ENCODE measurements at places on chromosomes 16 and 17.

GRCh38 chr17:36705874-36706731 lies 104.7 kb downstream of the MRM1 start:
- no peak for DNase-seq
- no peak overlapping the region for H3K27ac ChIP-seq
- 0 out of 2 replicates have a peak, but pooled peaks cover 5% of the 10 kb centered on the region for H3K4me1 ChIP-seq
- H3K4me3 ChIP-seq, result no peak overlapping the region

GRCh38 chr17:78374189-78374588 lies 4.3 kb upstream of the PGS1 start:
- peak overlapping the region; percentile 44 for H3K27ac ChIP-seq
- H3K4me3 ChIP-seq, result no peak overlapping the region
- peaks cover 30% of the 10 kb centered on the region for H3K4me1 ChIP-seq
- no peaks in the 10 kb centered on the region for H3K36me3 ChIP-seq
- no peaks in the 10 kb centered on the region for H3K27me3 ChIP-seq
- peak; percentile 47 for DNase-seq

DNA sequence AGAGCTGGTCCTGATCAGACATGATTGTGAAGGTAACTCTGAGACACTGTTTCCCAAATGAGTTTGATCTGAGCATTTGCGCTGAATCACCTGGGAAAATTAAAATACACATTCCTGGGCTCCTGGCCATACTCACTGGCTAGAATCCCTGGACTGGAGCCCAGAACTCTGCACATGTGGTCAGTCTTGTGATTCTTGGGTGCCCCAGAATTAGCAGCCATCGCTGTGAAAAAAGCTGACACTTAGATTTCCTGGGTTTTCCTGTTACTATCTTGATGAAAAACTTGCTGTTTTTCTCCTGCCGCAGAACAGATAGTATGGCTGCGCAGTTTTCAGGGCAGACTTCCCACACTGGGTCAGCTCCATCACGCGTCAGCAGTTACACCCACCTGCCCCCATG lies 24.6 kb downstream of the NECAB2 start:
- H3K27ac ChIP-seq, result no peak overlapping the region
- H3K27me3 ChIP-seq, result peaks cover 21% of the 10 kb centered on the region
- H3K4me1 ChIP-seq, result peaks cover 14% of the 10 kb centered on the region
- no peak overlapping the region for H3K4me3 ChIP-seq

DNA sequence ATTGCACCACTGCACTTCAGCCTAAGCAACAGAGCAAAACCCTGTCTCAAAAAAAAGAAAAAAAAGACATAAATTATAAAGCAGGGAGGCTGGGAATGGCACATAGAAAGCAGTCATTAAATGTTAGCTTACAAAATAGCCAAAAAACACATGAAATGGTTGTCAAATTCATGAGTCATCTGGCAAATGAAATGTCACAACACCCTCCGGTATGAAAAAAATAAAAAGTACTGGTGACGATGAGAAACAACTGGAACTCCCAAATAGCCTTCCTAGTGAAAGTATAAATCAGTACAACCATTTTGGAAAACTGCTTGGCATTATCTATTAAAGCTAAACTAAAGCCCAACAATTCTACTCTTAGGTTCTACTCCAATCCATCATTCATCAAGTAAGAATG lies 3.5 kb upstream of the KATNB1 start:
- no peak overlapping the region for H3K27ac ChIP-seq
- H3K27me3 ChIP-seq, result no peaks in the 10 kb centered on the region
- H3K36me3 ChIP-seq, result no peaks in the 10 kb centered on the region
- H3K4me3 ChIP-seq, result no peak overlapping the region

GRCh38 chr16:85139881-85140339 lies 27.6 kb upstream of the CIBAR2 start:
- no peak overlapping the region for H3K27ac ChIP-seq
- peaks cover 15% of the 10 kb centered on the region for H3K4me1 ChIP-seq
- H3K36me3 ChIP-seq, result no peaks in the 10 kb centered on the region
- no peak overlapping the region for H3K4me3 ChIP-seq
- H3K27me3 ChIP-seq, result peaks cover 16% of the 10 kb centered on the region
- DNase-seq, result no peak

GRCh38 chr16:29009050-29009837 lies 24.4 kb downstream of the LAT start:
- no peaks in the 10 kb centered on the region for H3K36me3 ChIP-seq
- no peak overlapping the region for H3K27ac ChIP-seq
- H3K4me3 ChIP-seq, result no peak overlapping the region
- H3K27me3 ChIP-seq, result no peaks in the 10 kb centered on the region
- H3K4me1 ChIP-seq, result peaks cover 4% of the 10 kb centered on the region

- DNase-seq, result no peak
- H3K27me3 ChIP-seq, result no peaks in the 10 kb centered on the region
- H3K27ac ChIP-seq, result peak overlapping the region; percentile 98
- H3K36me3 ChIP-seq, result no peaks in the 10 kb centered on the region
- H3K4me1 ChIP-seq, result peaks cover 88% of the 10 kb centered on the region
Observed at GRCh38 chr17:17022456-17022855, 19.8 kb upstream of the MPRIP start.

- no peak overlapping the region for H3K27ac ChIP-seq
- H3K4me3 ChIP-seq, result no peak overlapping the region
- DNase-seq, result no peak
- peaks cover 40% of the 10 kb centered on the region for H3K27me3 ChIP-seq
Observed at GRCh38 chr17:28974451-28974850, 23.1 kb upstream of the PHF12 start.

DNA sequence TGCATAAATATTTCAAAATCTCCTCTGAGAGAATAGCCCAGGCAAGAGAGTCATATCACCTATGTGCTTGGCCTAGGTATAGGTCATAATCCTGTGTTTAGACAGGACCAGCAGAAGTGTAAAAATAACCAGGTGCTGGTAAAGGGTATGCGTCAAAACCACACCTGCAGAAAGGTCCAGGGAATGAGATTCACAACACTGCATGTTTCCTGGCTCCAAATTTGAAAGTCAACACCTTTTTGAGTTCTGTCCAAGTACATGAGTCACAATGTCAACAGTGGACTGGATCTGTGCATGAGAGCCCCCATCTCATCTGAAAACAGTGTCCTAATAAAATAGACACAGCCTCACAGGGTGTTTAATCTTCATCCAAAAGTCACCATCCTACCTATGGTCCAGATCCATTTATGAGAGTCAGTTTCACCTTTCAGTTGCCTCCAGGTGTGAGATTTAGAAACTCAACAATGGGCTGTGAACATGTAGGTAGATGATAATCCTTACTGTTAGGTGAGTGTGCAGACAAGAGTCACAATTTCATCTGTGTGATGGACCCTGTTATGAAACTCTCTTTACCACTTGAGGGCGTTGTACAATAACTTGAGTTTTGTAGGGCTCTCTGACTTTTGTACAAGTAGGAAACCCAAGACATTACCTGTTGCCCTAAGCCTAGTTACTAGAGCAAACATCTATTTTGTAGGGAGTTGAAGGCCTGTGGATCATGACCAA lies 2100.7 kb downstream of the TP53TG3F start:
- DNase-seq, result peak; percentile 37
- no peaks in the 10 kb centered on the region for H3K4me1 ChIP-seq
- H3K27me3 ChIP-seq, result no peaks in the 10 kb centered on the region
- no peak overlapping the region for H3K4me3 ChIP-seq

- no peaks in the 10 kb centered on the region for H3K36me3 ChIP-seq
- H3K27ac ChIP-seq, result no peak overlapping the region
- DNase-seq, result no peak
- H3K27me3 ChIP-seq, result no peaks in the 10 kb centered on the region
- H3K4me1 ChIP-seq, result peaks cover 25% of the 10 kb centered on the region
- no peak overlapping the region for H3K4me3 ChIP-seq
Observed at GRCh38 chr17:73071066-73071999, 21.2 kb downstream of the SLC39A11 start.

- no peaks in the 10 kb centered on the region for H3K36me3 ChIP-seq
- no peak overlapping the region for H3K27ac ChIP-seq
- no peak overlapping the region for H3K4me3 ChIP-seq
- H3K27me3 ChIP-seq, result no peaks in the 10 kb centered on the region
- H3K4me1 ChIP-seq, result peaks cover 1% of the 10 kb centered on the region
- DNase-seq, result no peak
Observed at GRCh38 chr16:72934636-72935403, 113.1 kb downstream of the ZFHX3 start.

DNA sequence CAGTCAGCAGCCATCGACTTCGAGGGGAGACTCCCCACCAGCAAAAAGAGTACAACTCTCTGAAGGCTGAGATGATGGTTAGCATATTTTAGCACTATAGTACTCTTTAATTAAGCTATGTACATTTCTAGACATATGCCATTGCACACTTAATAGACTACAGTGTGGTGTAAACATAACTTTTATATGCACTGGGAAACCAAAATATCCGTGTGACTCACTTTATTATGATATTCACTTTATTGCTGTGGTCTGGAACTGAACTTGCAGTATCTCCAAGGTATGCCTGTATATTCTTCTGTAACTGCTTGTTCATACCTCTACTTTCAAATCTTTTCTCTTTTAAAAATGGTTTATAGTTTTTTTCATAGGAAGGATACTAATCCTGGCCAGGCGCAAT lies 11.0 kb upstream of the NXPH3 start:
- no peak overlapping the region for H3K4me3 ChIP-seq
- H3K27ac ChIP-seq, result no peak overlapping the region
- H3K27me3 ChIP-seq, result no peaks in the 10 kb centered on the region
- H3K4me1 ChIP-seq, result 0 out of 2 replicates have a peak, but pooled peaks cover 6% of the 10 kb centered on the region
- H3K36me3 ChIP-seq, result no peaks in the 10 kb centered on the region

DNA sequence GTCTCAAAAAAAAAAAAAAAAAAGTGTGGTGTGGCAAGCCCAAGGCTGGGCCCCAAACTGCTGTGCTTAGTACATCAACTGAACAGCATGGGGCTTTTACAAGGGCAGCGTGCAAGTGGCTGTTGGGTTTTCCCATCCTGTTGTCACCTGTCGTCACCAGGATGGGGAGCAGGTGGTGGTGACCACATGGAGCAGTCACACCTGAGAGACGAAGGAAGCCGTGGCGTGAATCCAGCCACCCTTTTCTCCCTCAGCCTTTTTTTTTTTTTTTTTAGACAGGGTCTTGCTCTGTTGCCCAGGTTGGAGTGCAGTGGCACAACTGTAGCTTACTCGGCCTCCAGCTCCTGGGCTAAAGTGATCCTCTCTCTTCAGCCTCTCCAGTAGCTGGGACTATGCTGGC lies 4.1 kb upstream of the MRPL58 start:
- no peak for DNase-seq
- no peak overlapping the region for H3K27ac ChIP-seq
- peaks cover 24% of the 10 kb centered on the region for H3K4me1 ChIP-seq
- no peaks in the 10 kb centered on the region for H3K27me3 ChIP-seq

GRCh38 chr16:23408823-23409298 lies 44.1 kb downstream of the COG7 start:
- H3K4me3 ChIP-seq, result no peak overlapping the region
- no peaks in the 10 kb centered on the region for H3K27me3 ChIP-seq
- H3K27ac ChIP-seq, result no peak overlapping the region
- peaks cover 8% of the 10 kb centered on the region for H3K4me1 ChIP-seq
- DNase-seq, result no peak

- no peak overlapping the region for H3K4me3 ChIP-seq
- no peak for DNase-seq
- H3K27ac ChIP-seq, result peak overlapping the region; percentile 49
- no peaks in the 10 kb centered on the region for H3K27me3 ChIP-seq
- peaks cover 15% of the 10 kb centered on the region for H3K4me1 ChIP-seq
Observed at GRCh38 chr16:88314991-88315542, 67.7 kb upstream of the ZNF469 start.

DNA sequence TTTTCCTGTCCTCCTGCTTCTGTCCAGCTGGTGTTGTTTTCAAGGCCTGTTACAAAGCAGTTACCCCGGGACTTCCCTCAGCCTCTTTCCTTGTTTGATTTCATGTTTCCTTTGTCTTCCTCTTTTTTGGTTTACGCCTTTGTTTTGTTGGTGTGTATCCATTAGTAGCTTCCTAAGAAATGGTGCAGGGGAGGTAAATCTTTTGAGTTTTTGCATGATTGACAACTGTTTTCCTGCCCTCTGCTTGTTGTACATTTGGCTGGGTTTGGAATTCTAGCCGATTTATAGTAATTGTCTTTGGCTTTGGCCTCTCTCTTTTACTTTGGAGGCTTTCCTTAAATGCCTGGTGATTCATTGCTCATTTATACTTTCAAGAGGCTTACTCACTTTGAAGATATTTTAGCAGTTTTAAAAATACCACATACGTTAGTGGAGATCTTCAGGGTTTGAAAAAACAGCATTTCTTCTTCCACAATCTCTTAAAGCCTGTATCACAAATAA lies 32.8 kb downstream of the DNAH2 start:
- DNase-seq, result peak; percentile 70
- no peak overlapping the region for H3K4me3 ChIP-seq
- peaks cover 49% of the 10 kb centered on the region for H3K4me1 ChIP-seq
- H3K36me3 ChIP-seq, result no peaks in the 10 kb centered on the region
- no peaks in the 10 kb centered on the region for H3K27me3 ChIP-seq
- peak overlapping the region; percentile 72 for H3K27ac ChIP-seq

DNA sequence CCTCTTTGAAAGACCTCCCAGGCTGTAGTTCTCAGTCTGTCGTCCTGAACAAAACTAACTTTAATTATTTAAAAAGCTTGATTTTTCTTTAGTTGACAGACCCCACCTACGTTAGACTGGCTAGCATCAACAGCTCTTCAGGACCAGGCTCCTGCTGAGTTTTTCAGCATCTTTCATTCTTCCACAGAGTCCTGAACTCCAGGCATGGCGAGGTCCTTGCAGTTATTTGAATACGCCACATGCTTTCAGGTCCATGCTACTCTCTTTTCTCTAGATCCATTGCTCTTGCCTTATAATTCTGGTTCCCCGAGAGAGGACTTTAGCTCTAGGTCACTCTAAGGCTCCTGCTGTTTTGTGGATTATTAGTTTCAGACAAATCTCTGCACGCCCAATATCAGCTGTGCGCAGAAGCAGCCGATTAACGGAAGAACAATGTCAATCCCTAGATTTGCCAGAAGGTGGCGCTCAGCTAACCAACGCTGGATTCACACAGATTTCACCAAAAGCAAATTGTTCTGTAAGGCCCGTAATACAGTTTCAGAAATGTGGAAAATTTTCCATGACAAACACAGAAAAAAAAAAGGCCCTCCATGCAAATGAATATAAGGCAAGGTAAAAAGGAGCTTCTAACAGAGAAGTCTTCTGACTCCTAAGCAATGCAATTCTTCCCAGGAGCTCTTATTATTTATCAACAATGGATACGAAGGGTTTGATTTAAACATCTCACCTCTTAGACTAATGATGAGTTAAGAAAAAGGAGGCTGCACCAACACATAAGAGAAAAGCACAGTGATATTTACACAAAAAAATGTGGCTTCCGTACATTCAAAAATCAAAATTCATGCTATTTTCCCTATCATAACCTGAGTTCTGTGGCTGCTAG lies 33.5 kb upstream of the BCO1 start:
- no peak overlapping the region for H3K4me3 ChIP-seq
- H3K27me3 ChIP-seq, result no peaks in the 10 kb centered on the region
- DNase-seq, result no peak
- H3K36me3 ChIP-seq, result no peaks in the 10 kb centered on the region
- no peak overlapping the region for H3K27ac ChIP-seq

GRCh38 chr17:67569873-67570272 lies 147.9 kb upstream of the NOL11 start:
- no peak overlapping the region for H3K27ac ChIP-seq
- DNase-seq, result no peak
- H3K4me3 ChIP-seq, result no peak overlapping the region
- no peaks in the 10 kb centered on the region for H3K27me3 ChIP-seq

GRCh38 chr17:49832840-49833599 lies 14.8 kb downstream of the TAC4 start:
- peaks cover 5% of the 10 kb centered on the region for H3K4me1 ChIP-seq
- no peak for DNase-seq
- no peak overlapping the region for H3K27ac ChIP-seq
- no peak overlapping the region for H3K4me3 ChIP-seq

Measured in PC-9 (cell line).